K562 (cell line): ENCODE measurements at places on chromosomes 7 and 10.

DNA sequence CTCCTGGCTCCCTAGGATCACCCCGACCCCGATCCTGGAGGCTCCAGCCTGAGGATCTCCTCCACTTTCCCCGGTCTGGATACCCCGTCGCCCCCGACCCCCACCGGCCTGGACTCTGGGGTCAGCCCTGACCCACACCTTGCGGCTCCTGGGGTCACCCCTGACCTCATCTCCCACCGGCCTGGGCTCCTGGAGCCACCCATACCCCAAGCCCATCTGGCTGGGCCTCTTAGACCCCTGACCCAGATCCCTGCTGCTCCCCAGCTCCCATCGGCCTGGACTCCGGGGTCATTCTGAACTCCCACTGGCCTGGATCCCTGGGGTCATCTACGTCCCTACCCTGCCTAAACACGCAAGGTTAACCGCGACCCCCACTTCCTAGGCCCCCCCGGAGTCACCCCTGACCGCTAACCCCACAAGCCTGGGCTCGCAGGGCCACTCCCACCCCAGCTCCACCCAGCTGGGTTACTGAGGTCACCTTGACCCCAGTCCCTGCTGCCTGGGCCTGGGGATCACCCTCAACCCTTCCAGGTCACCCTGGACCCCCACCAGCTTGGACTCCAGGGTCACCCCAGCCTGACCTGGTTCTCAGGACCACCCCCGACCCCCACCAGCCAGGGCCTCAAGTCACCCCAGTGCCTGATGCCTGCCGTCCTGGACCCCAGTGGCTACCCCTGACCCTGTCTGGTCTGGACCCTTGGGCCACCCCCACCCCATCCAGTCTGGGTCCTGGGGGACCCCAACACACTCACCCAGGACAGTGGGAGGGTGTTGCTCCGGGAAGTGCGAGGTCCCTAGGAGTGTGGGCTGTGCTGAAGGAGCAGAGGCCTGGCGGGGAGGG, 1.2 kb downstream of the FOXK1 start:
- peak; percentile 63 for DNase-seq

DNA sequence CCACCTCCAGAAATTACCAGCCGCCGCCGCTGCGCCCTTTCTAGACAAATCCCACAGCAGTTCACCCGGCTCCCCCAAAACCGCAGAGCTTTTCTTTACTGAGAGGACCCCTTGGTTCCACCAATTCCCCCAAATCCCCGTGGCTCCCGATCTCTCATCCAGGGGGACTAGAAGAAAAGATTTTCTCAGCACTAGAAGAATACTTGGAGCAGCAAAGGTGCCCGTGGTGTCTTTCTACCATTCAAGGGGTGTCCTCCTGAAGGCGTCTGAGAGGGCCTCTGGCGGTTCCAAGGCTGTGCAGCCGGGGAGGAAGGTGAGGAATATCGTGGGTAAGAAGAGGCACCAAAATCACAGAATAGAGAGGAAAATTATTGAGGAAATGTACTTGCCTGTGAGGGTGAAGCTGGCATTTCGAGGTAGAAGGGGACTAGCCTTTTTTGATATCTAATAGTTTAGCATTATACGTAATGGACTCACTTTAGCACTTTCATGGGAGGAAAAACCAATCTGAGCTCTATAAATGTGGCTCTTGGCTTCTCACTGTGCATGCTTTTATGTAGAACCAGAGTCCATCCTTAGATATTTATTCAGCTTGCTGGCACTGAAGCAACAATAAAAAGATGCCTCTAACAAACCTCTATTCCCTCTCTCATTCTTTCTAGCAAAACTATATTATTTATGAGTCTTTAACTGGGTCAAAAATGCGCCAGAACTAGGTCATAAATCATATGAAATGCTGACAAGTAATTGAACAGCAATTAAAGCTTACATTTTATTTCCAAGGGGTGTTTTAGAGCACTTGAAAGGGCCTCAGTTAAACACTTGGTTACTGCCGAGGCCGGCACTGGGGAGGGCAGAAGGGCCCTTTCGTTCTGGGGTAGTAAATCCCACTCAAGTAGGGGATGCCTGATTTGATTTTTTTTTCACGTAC, 13.8 kb upstream of the HOXA2 start:
- no peak for DNase-seq

- no peak for DNase-seq
Measured at GRCh38 chr10:102407425-102408130, 11.0 kb downstream of the PSD start.

DNA sequence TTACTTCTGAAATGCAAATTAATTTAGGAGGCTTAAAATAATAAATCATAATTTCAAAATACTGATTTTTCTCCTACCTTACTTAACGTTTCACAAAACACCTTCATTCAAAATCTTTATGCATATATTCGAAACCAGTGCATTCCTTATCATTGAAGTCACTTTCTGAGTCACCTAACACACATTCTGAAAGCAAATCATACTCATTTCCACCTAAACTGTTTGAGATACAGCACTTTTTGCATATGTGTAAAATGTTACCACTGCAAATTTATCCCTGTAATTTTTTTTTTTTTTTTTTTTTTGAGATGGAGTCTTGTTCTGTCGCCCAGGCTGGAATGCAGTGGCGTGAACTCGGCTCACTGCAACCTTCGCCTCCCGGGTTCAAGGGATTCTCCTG, 15.7 kb downstream of the PPP3CB start:
- DNase-seq = no peak

DNA sequence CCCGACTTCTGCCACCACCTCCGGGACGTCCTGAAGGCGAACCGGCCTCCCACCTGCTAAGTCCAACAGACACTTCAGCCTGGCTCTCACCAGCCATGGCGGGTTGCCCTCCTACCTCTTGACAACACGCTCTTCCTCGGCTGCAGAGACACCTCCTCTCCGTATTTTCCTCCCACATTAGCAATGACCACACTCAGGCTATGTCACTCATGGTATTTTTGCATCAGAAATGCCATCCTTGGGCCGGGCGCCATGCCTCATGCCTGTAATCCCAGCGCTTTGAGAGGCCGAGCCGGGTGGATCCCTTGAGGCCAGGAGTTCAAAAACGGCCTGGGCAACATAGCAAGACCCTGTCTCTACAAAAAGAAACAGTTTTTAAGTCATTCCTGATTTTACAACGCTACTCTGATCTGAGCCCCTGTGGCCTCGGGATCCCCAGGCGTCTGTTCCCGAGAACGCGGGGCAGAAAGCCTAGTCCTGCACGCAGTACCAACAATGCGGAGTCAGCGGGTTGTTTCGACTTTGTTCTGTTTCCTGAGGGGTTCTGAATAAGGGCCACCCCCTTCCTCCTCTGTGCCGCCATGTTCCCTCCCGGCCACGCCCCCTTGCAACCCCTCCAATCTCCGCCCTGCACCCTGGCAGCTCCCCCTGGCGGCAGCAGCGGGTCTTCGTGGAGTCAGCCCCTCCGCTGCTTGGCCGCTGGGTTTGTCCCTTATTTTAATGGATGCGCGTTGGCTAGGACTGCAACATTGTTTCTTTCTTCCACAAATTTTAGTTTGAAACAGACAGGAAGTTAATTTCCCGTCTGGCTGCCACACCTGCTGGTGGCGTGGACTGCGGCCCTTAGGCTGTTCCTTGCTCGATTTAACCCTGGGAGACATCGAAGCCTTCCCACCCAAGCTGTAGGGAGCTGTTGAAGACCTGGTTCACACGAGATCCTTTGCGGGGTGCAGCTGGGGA, 9.7 kb upstream of the ZFAND2A start:
- DNase-seq = peak; percentile 94

DNA sequence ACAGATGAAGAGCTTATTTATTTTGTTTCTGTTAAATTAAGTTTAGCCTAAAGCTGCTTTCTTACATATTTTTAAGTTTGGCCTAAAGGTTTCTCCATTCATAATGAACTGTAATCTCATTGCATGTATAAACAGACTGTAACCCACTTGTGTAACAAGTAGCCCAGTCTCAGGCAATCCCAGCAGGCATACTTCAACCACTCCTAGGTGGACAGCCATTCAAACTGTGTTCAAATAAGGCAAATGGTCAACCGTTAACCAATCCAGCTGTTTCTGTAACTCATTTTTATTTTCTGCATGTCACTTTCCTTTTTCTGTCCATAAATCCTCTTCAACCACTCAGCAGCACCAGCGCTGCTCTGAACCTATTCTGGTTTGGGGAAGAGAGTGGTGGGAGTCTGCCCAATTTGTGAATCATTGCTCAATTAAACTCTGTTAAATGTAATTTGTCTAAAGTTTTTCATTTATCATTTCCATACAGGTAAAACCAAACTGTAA, 35.9 kb downstream of the PHYHIPL start:
- no peak for DNase-seq

DNA sequence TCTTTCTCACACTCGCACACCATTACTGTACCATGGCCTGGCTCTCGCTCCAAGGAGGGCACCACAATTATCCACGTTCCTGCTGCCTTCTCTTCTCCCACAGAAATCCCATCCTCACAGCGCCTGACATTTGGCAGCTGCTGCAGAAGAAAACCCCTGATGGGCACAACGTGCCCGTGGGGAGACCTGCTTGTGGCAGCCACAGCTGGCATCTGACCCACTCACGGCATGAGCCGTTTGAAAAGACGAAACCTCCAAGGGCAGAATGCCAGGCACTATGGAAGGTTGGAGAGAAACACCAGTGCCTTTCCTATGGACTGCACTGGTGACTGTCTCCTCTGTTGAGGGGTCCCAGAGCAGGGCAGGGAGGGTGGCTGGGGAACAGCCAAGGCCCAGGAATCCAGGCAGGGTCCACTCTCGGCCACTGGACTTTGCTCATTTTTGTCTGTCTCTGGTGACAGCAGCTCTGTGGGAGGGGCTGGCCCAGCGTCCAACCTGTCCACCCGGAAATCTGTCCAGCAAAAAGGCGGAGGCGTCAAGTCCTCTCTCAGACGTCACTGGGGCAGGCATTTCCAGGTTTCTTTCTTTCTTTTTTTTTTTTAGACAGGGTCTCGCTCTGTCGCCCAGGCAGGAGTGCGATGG, 61.0 kb upstream of the MKRN1 start:
- DNase-seq = no peak

- DNase-seq = no peak
Measured at GRCh38 chr7:85454904-85455303, 268.0 kb upstream of the SEMA3D start.

DNA sequence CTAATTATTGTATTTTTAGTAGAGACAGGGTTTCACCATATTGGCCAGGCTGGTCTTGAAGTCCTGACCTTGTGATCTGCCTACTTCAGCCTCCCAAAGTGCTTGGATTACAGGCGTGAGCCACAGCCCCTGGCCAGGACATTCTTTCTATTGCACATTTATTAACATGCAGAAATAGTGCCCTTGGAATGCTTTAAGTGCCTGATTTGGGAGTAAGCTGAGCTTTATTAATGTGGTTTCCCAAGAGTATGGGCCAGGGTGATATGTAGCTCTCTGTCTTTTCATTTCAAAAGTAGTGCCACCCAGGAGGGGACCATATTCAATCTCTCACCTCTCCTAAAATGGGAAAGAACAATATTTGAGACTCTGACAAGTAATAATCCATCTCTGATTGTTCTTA, 970.7 kb downstream of the KCNMA1 start:
- no peak for DNase-seq

- no peak for DNase-seq
Measured at GRCh38 chr7:33733870-33734650, 171.3 kb upstream of the BMPER start.

GRCh38 chr7:105617280-105618015, 36.2 kb upstream of the EFCAB10 start:
- DNase-seq = no peak

DNA sequence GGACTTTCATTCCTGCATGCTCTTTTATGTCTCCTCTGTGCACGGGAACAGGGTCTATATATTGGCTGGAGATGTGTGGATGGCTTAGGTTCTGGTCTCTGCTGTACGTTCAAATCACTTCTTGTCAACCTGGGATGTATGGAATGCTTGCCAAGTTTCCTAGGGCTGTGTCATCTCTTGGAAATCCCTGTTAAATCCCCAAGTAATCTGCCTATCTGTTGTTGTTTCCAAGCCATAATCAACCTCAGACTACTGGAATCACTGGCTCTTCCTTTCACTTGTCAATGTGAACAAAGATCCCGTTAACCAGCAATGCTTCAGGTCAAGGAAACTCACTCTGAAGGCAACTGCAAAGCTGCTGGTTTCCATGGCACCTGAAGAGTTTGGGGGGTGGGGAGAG, 93.3 kb upstream of the FAM171A1 start:
- DNase-seq = no peak

GRCh38 chr7:92785923-92786322, 50.5 kb downstream of the CDK6 start:
- peak; percentile 26 for DNase-seq

- DNase-seq = no peak
Measured at GRCh38 chr10:96831200-96831866, 765 bp upstream of the LCOR start.

DNA sequence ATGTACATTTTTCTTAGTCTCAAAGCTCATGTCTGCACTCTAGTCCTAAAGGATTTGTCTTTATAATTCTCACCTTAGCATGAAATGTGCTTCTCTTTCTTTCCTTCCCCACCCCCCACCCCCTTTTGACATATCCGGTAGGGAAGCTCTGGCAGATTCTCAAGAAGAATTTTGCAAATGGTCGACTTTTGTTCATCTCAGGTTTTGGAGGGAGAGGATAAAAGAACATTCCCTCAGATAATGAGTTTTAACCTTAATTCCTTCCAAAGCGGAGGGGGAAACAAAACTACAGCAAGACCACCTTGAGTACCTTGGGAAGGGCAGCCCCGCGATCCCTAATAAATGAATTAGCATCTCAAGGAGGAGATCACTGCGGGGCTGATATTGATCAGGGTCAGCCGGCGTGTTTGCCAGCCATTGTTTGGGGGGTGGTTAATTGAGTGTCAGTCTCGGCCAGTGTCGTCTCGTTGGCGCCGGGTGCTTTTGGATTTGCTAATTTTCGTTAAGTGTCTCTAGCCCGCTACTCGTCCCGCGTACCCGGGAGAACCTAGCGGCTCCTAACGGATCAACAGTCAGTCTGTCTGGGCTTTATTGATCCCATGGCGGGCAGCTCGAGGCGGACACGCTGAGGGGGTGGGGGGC, 874 bp upstream of the BAMBI start:
- no peak for DNase-seq

DNA sequence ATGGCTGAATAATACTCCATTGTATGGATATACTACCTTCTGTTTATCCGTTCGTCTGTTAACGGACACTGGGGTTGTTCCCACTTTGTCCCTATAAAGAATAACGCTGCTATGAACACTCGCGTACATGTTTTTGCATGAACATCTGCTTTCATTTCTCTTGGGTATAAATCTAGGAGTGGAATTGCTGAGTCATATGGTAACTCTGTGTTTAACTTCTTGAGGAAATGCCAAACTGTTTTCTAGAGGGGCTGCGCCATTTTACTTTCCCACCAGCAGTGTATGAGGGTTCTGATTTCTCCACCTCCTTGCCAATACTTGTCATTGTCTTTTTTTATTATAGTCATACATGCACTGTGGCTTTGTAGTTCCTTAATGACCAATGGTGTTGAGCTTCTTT, 20.6 kb upstream of the RASSF4 start:
- no peak for DNase-seq

- no peak for DNase-seq
Measured at GRCh38 chr10:119243488-119243887, 36.1 kb downstream of the GRK5 start.

GRCh38 chr7:47709051-47709450, 127.1 kb upstream of the TNS3 start:
- no peak for DNase-seq
